ENCODE measurements at places on chromosomes 6 and 20.

GRCh38 chr6:27158316-27158643, 89.2 kb upstream of the PRSS16 start:
- peaks cover 10% of the 10 kb centered on the region for H3K4me1 ChIP-seq
- H3K27me3 ChIP-seq = no peaks in the 10 kb centered on the region

DNA sequence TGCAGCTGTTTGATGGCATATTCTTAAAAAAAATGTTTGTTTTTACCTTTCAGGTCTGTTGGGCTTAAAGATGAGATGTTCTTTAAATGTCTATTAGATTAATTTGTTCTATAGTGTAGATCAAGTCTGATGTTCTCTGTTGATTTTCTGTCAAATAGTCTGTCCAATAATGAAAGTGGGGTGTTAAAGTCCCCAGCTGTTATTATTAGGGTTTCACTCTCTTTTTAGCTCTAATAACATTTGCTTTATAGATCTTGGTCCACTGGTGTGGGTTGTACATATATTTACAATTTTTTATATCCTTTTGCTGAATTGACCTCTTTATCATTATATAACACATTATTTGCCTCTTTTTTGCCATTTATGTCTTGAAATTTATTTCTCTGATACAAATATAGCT, 11.0 kb upstream of the ZNF337 start:
- H3K36me3 ChIP-seq = no peaks in the 10 kb centered on the region
- H3K4me3 ChIP-seq = no peak overlapping the region
- H3K4me1 ChIP-seq = no peaks in the 10 kb centered on the region
- DNase-seq = no peak
- no peak overlapping the region for H3K27ac ChIP-seq
- H3K27me3 ChIP-seq = no peaks in the 10 kb centered on the region

- peak; percentile 63 for DNase-seq
- peaks cover 21% of the 10 kb centered on the region for H3K27me3 ChIP-seq
- H3K4me1 ChIP-seq = no peaks in the 10 kb centered on the region
- no peak overlapping the region for H3K4me3 ChIP-seq
- no peaks in the 10 kb centered on the region for H3K36me3 ChIP-seq
Observed at GRCh38 chr6:75208298-75209183, 2.7 kb upstream of the COL12A1 start.

DNA sequence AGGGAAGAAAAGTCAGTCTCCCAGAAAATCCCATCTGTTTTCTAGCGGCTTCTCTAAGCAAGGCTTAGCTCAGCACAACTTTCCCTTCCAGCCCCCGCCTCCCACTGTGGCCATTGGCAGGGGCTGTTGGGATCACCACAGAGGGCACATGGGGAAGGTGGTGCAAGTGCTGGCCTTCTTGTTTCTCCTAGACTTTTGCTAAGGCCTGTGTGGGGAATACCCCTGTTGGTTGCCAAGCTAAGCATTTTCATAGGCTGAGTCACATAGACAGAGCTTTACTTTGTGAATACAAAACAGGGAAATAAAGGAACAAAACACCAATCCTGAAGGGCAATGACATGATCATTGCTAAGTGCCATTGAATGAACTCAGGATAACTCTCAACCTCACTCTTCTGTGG, 32.4 kb upstream of the TIAM2 start:
- no peaks in the 10 kb centered on the region for H3K36me3 ChIP-seq
- no peak for DNase-seq
- H3K4me3 ChIP-seq = no peak overlapping the region
- H3K4me1 ChIP-seq = no peaks in the 10 kb centered on the region
- H3K27ac ChIP-seq = no peak overlapping the region

- H3K27ac ChIP-seq = peak overlapping the region; percentile 8
- H3K36me3 ChIP-seq = no peaks in the 10 kb centered on the region
- H3K27me3 ChIP-seq = no peaks in the 10 kb centered on the region
- H3K4me1 ChIP-seq = peaks cover 15% of the 10 kb centered on the region
- peak; percentile 19 for DNase-seq
- H3K4me3 ChIP-seq = no peak overlapping the region
Observed at GRCh38 chr6:105746509-105746908, 339.6 kb upstream of the PRDM1 start.

- no peak overlapping the region for H3K27ac ChIP-seq
- H3K27me3 ChIP-seq = peaks cover 41% of the 10 kb centered on the region
- no peaks in the 10 kb centered on the region for H3K4me1 ChIP-seq
- no peaks in the 10 kb centered on the region for H3K36me3 ChIP-seq
Observed at GRCh38 chr6:163390770-163391169, 23.7 kb upstream of the QKI start.

DNA sequence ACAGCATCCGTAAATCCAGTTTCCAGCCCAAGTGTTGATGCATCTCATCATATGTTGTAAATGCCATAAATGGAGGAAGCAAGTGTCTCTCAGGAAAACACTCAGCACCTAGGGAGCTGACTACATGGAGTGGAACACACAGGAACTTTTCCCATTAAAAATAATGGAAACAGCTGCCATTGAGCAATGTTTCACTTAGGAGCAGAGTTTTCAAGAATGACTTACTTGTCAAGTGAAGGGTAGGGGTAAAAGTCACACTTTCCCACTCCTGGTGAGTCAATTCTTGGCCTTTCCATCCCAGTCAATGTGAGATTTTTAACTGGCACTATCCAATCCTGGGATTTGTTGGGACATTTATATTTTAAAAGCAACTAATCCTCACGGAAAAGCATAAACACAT, 119.4 kb upstream of the ASF1A start:
- H3K4me1 ChIP-seq = no peaks in the 10 kb centered on the region
- no peak overlapping the region for H3K27ac ChIP-seq
- no peak for DNase-seq
- no peaks in the 10 kb centered on the region for H3K36me3 ChIP-seq
- H3K27me3 ChIP-seq = peaks cover 13% of the 10 kb centered on the region
- no peak overlapping the region for H3K4me3 ChIP-seq

DNA sequence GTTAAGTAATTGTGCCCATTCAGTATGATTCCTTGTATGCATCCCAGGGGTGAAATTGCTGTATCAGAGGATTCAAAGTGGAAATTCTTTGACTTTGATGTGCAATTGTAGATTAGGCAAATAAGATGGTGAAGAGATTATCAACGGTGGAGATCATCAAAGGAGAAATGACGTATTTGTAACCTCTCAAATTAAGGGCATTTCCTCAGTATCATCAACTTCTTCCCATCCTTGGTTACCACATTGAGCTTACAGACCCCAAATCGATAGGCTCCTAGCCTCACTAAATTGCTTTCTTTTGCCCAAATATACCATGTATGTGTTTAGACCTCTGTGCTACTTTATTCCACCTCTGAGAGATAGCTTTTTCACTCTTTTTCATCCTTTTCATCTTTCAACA, 213.1 kb upstream of the ZFP64 start:
- H3K36me3 ChIP-seq = no peaks in the 10 kb centered on the region
- H3K27ac ChIP-seq = no peak overlapping the region
- no peaks in the 10 kb centered on the region for H3K4me1 ChIP-seq

DNA sequence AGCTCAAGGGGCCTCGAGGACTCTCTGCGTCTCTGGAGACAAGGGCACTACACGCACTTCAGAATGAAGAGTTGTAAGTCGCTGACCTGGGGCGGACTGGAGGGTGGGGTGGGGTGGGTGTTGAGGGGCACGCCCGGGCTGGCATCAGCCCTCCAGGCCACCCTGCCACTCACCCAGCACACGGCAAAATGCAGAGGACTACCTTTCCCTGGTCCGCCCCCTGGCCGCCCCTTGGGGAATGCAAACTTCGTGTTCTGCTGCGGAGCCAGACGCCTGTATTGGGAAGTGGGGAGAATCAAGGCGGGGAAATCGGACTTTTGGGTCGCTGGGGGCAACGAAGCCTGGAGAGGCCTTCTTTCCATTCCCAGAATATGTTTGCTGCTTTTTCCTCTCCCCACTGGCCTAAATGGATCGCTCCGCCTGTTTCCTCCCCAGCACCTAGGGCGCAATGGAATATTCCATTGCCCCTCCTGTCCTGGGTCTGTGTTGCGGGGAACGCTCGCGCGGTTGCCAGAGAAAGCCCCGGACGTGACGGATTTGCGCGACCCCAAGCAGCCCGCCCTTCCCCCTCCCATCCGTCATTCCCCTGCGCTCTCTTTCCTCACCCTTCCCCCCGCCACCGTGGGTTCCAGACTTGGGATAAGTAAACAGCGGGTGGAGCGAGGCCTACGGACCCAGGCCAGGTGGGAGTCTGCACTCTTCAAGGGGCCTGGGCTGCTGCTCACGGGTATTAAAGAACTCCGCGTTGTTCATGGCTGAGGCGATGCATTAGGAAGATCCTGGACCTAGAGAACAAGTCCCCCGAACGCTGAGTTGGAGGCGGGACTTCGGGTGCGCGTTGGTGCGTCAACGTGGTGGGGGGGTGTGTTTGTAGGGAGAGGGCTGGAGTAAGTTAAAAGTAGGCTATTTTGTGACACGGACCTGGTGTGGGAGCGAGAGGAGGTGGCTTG, at the start of gene PPT2:
Gene PPT2, plus strand, starts transcription at position 578 of the 950 bp plus-strand sequence. CDS start 454 bp downstream, outside the sequence.
- H3K27ac ChIP-seq = peak within 1 kb of the TSS; percentile 89
- H3K27me3 ChIP-seq = no peaks in the 10 kb centered on the region
- DNase-seq = peak; percentile 89

DNA sequence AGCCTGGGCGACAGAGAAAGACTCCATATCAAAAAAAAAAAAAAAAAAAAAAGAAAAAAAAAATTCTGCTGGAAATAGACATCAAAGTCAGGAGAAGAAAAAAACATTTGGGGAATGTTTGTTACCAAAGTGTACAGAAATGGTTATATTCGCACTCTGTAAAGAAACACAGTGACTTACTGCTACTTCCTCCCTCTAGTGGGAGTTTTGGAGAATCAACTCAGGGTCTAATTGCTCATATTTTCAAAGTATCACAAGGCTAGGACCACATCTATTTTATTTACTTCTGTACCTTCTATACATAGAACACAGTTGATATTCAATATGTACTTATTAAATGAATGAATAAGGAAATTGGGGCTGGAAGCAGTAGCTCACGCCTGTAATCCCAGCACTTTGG, 24.4 kb downstream of the ARG1 start:
- no peak overlapping the region for H3K27ac ChIP-seq
- no peak for DNase-seq
- H3K36me3 ChIP-seq = peaks cover 89% of the 10 kb centered on the region
- H3K4me1 ChIP-seq = no peaks in the 10 kb centered on the region

GRCh38 chr20:63903796-63904561, 9.1 kb downstream of the DNAJC5 start:
- H3K4me1 ChIP-seq = peaks cover 3% of the 10 kb centered on the region
- no peak for DNase-seq
- peaks cover 21% of the 10 kb centered on the region for H3K36me3 ChIP-seq
- no peaks in the 10 kb centered on the region for H3K27me3 ChIP-seq
- H3K27ac ChIP-seq = no peak overlapping the region
- H3K4me3 ChIP-seq = no peak overlapping the region

GRCh38 chr20:31740208-31740607, 1.1 kb downstream of the TPX2 start:
- peaks cover 36% of the 10 kb centered on the region for H3K36me3 ChIP-seq
- peaks cover 11% of the 10 kb centered on the region for H3K4me1 ChIP-seq
- peak overlapping the region; percentile 95 for H3K27ac ChIP-seq
- H3K4me3 ChIP-seq = peak overlapping the region; percentile 82
- peak; percentile 43 for DNase-seq

DNA sequence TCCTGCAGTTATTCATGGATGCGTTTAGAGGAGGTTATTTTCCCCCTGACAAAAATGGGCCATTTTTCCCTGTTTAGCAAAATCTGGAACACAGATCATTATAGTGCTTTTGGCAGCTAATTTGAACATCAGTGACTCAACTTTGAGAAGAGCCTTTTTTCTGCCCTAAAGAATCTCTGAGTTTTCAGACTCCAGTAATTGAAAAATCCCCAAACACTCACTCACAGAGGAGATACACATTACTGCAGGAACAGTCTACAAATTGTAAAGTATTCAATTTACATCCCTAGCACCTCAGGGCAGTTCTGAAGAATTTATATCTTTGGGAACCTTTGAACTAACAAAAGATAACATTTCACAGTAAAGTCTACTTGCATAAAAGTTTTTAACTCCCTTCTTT, 966.6 kb upstream of the SLC35B3 start:
- no peaks in the 10 kb centered on the region for H3K36me3 ChIP-seq
- H3K4me1 ChIP-seq = no peaks in the 10 kb centered on the region
- no peak overlapping the region for H3K4me3 ChIP-seq
- no peak overlapping the region for H3K27ac ChIP-seq
- no peak for DNase-seq

DNA sequence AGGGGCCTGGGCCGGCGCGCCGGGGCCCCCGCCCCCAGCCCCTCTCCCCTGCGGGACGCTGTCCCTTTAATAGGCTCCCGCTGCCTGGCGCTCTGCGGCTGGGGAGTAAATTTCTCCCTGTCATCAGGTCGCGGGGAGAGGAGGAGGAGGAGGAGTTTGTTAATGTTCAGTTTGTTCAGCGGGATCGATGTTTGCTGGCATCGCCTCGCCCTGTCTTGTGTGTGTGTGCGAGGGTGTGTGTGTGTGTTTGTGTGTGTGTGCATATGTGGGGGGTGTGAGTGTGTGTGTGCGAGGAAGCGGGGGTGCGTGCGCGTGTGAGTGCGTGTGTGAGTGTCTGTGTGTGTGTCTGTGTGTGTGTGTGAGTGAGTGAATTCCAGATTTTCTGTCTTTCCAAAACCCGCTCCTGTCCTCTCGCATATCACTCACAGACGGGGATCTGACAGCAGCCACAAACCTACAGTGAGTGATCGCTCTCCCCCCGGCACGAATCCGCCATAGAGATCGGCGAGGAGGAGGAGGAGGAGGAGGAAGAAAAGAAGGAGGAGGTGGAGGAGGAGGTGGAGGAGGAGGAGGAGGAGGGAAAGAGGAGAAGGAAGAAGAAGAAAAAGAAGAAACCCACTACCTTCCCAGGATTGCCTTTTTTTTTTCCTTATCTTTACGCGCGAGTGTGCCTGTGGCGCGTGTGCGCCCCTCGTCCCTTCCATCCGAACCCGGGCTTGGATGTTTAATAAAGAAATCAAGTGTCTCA, at the start of gene TSHZ2:
Gene TSHZ2, plus strand, starts transcription at position 169 of the 748 bp plus-strand sequence. CDS start 936 bp downstream, outside the sequence.
- no peak within 1 kb of the TSS for H3K27ac ChIP-seq
- peaks cover 17% of the 10 kb centered on the region for H3K27me3 ChIP-seq
- no peaks in the 10 kb centered on the region for H3K36me3 ChIP-seq
- no peak within 1 kb of the TSS for H3K4me3 ChIP-seq
- H3K4me1 ChIP-seq = no peaks in the 10 kb centered on the region

GRCh38 chr6:54262499-54262898, 45.7 kb upstream of the TINAG start:
- no peaks in the 10 kb centered on the region for H3K4me1 ChIP-seq
- H3K27me3 ChIP-seq = no peaks in the 10 kb centered on the region
- H3K4me3 ChIP-seq = no peak overlapping the region
- H3K27ac ChIP-seq = no peak overlapping the region
- no peak for DNase-seq

- no peaks in the 10 kb centered on the region for H3K36me3 ChIP-seq
- 0 out of 2 replicates have a peak, but pooled peaks cover 4% of the 10 kb centered on the region for H3K4me1 ChIP-seq
- peak; percentile 90 for DNase-seq
- peak overlapping the region; percentile 53 for H3K4me3 ChIP-seq
- H3K27me3 ChIP-seq = no peaks in the 10 kb centered on the region
Observed at GRCh38 chr6:27547157-27548075, 74.5 kb upstream of the ZNF184 start.

DNA sequence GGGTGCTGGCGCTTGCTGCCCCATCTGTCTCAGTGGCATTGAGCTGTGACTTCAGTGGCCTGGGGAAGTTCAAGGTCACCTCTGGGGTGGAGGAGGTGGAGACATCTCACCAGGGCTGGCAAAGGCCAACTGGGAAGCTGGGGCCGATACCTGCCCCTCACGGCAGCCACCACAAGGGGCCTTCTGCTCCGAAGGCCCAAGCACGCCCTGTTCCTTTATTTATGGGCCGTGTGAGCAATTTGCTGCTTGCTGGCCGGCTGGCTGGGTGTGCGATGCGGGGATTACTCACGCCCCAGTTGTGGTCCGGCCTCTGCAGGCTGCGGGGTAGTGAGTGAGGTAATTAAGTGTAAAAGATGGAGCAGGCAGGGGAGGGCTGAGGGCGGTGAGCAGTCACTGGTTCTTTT, 13.2 kb upstream of the SCRT2 start:
- no peaks in the 10 kb centered on the region for H3K36me3 ChIP-seq
- no peak overlapping the region for H3K27ac ChIP-seq
- DNase-seq = peak; percentile 26
- no peaks in the 10 kb centered on the region for H3K27me3 ChIP-seq
- no peak overlapping the region for H3K4me3 ChIP-seq
- peaks cover 27% of the 10 kb centered on the region for H3K4me1 ChIP-seq
